ENCODE measurements at places on chromosomes 13 and 19. TPM values are rescaled to one million over a fixed set of nuclear protein-coding genes. Genes with fewer than 3 reads are reported as not detected.
A peak's percentile ranks its signal among the peaks of the same experiment; 100 is the strongest.

KCTD4 gene
- total RNA-seq: not detected

ZNF880 gene
- 10.3 TPM for total RNA-seq

DNA sequence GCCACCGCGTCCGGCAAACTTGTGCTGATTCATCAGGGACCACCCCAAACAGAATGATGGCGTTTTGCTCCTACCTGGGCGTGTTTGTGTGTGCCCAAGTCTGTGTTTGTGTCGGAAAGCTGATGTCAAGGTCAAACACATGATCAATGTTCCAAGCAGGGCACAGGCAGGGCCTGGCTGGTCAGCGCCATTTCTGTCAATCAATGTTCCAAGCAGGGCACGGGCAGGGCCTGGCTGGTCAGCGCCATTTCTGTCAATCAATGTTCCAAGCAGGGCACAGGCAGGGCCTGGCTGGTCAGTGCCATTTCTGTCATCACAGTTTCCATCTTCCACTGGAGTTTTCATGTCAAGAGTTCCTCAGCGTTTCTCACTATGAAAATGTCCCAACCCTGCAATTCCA, 14.9 kb upstream of the GRTP1 start:
- peaks cover 18% of the 10 kb centered on the region for H3K36me3 ChIP-seq
- peaks cover 2% of the 10 kb centered on the region for H3K4me1 ChIP-seq
- H3K4me3 ChIP-seq: no peak overlapping the region

FAM216B gene
- total RNA-seq: not detected

CAMSAP3 gene
- 9.3 TPM for total RNA-seq

GRCh38 chr13:71030784-71031183, 836.2 kb downstream of the DACH1 start:
- DNase-seq: no peak
- peaks cover 1% of the 10 kb centered on the region for H3K27me3 ChIP-seq
- no peak overlapping the region for H3K27ac ChIP-seq
- H3K36me3 ChIP-seq: no peaks in the 10 kb centered on the region
- no peaks in the 10 kb centered on the region for H3K4me1 ChIP-seq
- no peak overlapping the region for H3K4me3 ChIP-seq

CYP4F22 gene
- not detected for total RNA-seq

DNA sequence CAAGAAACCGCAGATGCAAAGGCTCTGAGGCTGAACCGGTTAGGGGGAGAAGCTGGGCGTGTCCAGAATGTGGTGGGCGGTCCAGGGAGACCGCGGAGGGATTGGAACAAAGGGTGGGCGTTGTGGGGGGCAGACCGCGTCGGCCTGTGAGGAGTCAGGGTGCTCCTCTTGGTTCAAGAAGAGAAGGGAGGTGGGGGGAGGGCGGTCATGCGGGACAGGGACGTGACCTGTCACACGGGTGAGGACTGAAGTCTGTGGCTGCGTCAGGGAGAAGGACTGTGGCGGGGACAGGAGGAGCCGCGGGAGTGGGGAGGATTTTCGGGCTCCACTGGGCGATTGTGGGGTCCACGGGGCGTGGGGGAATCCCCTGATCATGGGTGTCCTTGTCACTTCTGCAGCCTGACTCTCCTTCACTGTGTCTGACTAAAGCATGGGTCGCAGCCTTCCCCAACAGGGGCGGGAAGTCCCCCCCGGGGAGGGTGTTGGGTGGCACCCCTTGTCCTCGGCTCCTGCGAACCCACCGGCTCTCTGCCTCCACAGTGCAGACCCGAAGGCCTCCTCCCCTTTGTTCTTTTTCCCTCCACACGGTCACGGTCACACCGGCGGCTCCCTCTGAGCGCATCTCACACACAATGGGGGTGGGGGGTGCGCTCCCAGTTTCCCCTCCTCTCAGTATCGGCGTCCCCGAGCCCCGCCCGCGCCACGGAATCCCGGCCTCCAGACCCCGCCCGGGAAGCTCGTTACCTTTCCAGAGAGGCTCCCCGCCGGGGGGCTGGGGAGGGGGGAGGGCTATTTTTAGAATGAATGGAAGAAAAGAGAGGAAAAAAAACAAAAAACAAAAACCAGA, 16.4 kb upstream of the KCNN1 start:
- H3K4me3 ChIP-seq: peak overlapping the region; percentile 51
- no peak overlapping the region for H3K27ac ChIP-seq
- H3K4me1 ChIP-seq: peaks cover 19% of the 10 kb centered on the region
- DNase-seq: no peak

DNA sequence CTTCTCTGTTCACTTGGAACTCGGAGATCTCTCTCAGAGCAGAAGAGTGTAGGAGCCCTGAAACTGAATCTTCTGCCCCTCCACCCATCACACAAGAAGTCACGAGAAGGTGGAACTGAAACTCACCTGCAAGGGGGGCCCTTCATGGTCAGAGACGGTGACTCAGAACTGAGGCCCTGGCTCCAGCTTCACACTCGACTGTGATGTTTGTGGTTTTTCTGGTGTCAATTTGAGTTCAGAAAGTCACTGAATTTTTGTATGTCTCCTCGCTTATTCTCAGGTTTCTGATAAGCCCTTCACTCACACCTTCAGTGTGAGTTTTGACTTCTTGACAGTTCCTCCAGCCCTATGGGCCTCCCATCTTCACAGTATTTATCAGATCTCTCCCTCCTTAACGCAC, 23.1 kb downstream of the SIGLEC5 start:
- H3K36me3 ChIP-seq: peaks cover 6% of the 10 kb centered on the region
- H3K4me1 ChIP-seq: no peaks in the 10 kb centered on the region
- H3K27ac ChIP-seq: no peak overlapping the region
- H3K27me3 ChIP-seq: peaks cover 2% of the 10 kb centered on the region

- H3K27me3 ChIP-seq: peaks cover 3% of the 10 kb centered on the region
- H3K4me1 ChIP-seq: no peaks in the 10 kb centered on the region
- H3K4me3 ChIP-seq: no peak overlapping the region
Observed at GRCh38 chr13:113905018-113905417, 41.1 kb upstream of the GAS6 start.

DNA sequence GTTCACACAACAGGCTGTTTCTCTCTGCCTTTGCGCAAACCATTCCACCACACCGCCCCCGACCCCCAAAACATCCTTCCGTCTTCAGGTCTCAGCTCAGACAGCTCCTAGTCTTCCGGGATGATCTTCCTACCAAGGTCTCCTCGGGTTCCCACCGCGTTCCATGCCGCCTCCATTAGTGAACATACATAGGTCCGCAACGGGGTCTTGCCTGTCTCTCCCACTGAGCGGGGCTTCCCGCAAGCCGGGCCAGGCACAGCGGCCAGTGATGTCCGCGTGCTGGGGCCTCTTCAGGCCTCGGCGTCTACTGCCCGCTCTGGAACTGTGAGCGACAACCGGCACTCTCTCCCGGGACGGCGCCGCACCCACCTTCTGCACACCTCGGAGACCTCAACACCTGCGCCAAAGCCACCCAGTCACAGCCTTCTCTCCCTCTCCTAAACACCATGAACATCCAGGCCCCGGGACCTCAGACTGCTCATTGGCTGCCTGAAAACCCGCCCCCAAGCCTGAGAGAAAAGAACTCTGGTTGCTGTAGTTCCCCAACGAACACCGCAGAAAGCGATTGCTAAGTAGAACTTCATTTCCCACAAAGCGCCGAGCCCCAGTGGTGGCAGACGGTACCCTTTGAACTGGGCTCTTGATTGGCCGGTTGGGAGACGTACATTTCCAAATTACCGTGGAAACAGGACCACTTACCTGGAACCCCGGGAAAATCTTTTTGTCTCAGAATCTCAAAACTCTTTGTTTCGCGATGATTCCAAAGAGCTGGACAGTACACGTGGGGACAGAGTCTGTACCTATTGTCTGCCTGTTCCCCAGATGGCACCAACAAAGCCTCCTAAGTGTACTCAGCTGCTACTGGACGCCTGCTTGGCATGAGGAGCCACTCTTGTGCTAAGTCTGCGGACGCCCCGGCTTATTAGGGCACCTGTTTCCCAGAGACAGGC, 9.5 kb downstream of the DYRK1B start:
- H3K4me3 ChIP-seq: no peak overlapping the region
- peaks cover 4% of the 10 kb centered on the region for H3K27me3 ChIP-seq
- peak overlapping the region; percentile 64 for H3K27ac ChIP-seq
- peaks cover 8% of the 10 kb centered on the region for H3K36me3 ChIP-seq
- no peaks in the 10 kb centered on the region for H3K4me1 ChIP-seq

DNA sequence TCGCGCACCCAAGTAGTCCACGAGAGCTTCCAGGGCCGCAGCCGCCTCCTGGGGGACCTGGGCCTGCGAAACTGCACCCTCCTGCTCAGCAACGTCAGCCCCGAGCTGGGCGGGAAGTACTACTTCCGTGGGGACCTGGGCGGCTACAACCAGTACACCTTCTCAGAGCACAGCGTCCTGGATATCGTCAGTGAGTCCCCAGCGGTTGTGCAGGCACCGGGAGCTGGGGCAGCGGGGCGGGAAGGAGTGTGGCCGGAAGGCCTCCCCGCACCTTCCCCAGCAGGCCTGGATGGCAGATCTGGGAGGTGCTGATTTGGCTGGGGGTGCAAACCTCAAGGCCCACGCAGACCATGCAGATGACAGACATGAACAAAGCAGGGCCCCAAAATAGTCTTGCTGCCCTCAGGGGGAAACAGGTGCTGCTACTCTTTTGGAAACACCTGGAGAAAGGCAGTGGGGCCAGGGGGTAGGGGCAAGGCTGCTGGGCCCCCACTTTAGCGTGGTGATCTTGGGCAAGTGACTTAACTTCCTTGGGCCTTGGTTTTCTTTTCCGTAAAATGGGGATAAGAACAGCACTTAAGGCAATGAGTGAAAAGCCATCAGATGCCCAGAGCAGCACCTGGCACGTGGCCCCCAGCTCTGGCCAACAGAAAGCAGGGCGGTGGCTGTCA, 4.0 kb downstream of the MAG start:
- H3K27me3 ChIP-seq: no peaks in the 10 kb centered on the region
- no peaks in the 10 kb centered on the region for H3K4me1 ChIP-seq
- DNase-seq: no peak
- H3K36me3 ChIP-seq: no peaks in the 10 kb centered on the region
- H3K27ac ChIP-seq: no peak overlapping the region

Measured in endothelial cell (in vitro differentiated cells).